Activated CD4-positive, alpha-beta T cell treated with anti-CD3 and anti-CD28 coated beads, Interleukin-2, amount 50 U/mL, for 24 hours (primary cell): ENCODE measurements at places on chromosomes 3 and 15.
A peak's percentile ranks its signal among the peaks of the same experiment; 100 is the strongest.

DNA sequence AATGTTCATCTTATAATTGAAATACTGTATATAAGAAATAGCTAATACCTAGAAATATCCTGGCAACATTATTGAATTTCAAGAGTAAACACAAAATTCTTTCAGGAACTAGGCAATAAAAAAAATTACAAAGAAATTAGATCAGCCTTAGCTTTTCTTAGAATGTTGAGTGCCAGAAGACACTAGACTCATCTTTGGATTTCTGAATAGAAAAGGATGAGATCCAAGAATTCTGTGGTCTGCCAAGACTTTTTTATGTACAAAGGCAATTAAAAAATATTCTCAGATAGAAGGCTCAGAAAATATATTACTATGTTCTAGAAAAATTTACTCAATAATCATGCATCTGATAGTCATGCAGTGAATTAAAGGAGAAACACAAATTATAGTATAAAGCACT lies 294.5 kb upstream of the CDIN1 start:
- no peak for DNase-seq

DNA sequence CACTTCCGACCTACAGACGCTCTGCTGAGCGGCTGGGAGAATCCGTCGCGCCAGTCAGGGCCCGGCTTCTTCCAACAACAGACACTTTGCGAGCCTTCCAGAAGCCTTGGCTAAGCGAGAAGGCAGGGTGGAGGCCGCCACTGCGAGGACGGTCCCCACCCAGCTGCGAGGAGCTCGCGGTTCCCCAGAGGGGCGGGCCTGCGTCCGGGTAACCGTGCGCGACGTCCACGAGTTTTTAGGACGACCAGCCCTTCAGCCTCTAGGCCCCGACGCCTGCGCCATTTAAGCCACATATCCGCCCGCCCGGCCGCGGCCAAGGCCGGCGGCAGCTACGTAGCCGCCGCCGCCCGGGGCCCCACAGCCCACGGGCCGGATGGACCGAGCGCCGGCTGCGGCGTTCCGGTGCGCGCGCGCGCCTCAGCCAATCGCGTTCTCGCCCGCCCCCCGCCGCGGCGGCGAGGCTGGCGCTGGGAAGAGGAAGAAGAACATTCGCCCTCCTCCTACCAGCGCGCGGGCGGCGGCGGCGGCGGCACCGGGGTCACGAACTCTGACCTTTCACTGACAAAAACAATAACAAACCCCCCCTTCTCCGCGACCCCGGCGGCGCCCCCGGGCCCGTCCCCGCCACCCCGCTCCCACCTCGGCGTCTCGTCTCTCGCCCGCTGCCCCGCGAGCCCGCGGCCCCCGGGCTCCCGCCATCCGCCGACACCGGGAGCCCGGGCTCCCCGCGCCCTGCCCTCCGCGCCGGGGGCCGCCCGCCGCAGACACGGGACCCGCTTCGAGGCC lies at the start of gene NR2C2:
TSS of gene NR2C2 (plus strand) at position 484 of the 786 bp plus-strand sequence. CDS start 56,332 bp downstream, outside the sequence.
- DNase-seq, result peak; percentile 75

GRCh38 chr3:120743556-120744195 lies 1.1 kb downstream of the GTF2E1 start:
- DNase-seq, result no peak

DNA sequence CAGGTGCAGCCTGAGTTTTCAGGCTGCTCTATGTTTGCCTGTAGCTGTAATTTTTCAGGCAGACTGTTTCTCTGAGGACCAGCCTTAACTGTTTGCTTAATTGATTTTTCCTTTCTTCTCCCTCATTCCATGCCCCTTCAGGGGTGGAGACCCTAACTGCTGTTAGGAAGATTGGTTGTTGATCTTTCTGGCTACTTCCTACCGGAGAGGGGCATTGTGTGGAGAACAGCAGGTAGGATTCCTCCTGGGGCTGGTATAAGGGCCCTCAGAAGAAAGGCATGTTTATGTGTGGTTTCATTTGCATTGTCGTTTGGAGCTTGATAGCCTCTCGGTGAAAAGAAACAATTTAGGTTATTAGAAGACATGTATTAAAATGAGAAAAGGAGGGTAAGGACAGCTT lies 56.9 kb upstream of the GOLGA6L2 start:
- DNase-seq, result no peak

GRCh38 chr3:39005295-39005694 lies 46.4 kb downstream of the SCN11A start:
- DNase-seq, result no peak

- no peak for DNase-seq
Measured at GRCh38 chr15:48318131-48318530, 13.1 kb upstream of the DUT start.
